ENCODE measurements at places on chromosomes 5 and 9.

DNA sequence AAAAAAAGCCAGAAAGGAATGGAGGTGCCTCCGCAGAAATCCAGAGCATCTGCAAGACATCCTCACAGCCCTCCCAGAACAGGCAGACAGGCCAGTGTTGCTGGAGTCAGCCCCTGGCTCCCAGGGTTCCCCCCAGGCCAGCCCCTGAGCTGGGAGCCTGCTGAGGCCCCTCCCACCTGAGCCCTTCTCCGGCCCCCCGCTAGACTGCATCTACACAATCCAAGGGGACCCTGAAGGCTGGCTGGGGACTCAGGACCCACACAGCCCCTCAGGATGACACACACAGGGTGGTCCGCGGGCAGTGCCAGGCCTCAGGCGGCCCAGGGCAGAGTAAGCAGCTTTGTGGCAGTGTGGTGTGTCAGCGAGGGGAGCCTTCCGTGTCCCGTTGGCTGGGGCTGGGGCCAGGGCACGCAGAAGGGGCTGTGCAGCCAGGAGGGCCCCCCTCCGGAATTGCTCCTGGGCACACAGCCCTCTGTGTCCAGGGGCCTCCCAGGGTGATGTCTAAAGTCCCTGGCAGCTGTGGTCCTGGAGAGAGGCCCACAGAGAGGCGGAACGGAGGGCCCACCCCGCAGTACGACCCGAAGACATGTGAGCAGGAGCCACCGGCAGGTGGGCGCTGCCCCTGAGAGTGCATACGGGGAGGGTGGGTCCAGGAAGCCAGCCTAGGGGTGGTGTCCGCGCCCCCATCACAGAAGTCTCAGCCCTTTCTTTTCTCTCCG is 2.9 kb downstream of the TMEM250 start:
- no peak for DNase-seq

DNA sequence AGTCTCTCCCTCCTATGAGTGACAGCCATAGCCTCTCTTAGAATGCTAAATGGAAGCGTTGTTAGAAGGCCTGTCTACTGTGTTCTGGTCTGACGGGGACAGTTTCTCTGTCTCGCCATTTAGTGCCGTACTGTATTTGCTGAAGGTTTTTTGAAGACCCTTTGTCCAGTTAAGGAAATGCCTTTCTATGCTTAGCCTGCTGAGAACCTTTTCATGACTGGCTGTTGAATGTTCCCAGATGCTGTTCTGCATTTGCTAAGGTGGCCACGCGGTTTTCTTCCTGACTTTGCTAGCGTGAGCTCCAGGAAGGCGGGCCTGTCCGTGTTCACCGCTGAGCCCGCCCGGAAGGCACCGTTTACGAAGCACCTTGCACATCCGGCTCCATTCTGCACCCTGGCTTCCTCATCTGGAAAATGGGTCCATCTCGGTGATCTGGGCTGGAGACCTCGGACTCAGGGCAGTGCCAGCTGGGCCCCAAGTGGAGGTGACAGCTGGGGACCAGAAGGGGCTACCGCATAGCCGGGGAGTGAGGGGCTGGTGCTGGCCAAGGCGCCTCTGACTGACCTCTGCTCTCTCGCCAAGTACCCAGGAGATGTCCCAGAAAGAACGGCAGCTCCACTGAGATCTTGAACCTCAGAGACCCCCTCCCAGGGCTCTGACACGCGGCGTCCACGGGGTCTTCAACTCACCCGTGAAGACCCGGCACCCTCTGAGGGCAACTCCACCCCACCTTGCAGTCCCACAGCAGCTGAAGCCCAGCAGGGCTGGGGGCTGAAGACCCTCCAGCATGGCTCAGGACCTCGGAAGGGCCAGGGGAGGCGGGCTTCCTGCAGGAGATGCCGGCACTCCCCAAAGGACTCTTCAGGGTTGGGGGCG is 52.5 kb upstream of the NKD2 start:
- DNase-seq: no peak

GRCh38 chr9:77440057-77440456 is 208.1 kb downstream of the GNA14 start:
- DNase-seq: peak; percentile 60

GRCh38 chr5:35926389-35927051 is 11.9 kb downstream of the CAPSL start:
- peak; percentile 56 for DNase-seq

DNA sequence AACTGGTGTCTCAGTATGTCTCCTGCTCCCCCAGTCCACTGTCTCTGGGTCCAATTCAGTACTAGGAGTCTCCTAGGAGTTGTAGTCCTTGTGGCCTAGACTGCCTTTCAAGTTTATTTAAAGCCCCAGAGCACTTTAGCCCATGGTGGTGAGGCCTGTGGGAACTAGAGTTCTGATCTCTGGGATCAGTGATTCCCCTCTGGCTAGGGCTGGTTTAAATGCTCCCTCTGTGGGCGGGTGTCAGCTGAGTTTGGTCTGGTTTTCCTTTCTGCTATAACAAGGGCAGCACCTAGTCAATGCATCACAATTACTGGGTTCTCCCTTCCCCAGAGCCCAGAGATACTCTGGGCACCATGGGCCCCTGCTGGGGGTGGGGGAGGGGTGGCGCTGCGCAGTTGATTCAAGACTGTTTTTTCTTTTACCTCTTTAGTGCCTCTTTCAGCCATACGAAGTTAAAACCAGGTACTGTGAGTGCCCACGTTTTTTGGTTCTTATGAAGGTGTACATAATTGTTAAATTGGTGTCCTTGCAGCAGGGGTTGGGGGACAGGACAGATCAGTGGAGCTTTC is 9.3 kb upstream of the SLC36A3 start:
- no peak for DNase-seq

DNA sequence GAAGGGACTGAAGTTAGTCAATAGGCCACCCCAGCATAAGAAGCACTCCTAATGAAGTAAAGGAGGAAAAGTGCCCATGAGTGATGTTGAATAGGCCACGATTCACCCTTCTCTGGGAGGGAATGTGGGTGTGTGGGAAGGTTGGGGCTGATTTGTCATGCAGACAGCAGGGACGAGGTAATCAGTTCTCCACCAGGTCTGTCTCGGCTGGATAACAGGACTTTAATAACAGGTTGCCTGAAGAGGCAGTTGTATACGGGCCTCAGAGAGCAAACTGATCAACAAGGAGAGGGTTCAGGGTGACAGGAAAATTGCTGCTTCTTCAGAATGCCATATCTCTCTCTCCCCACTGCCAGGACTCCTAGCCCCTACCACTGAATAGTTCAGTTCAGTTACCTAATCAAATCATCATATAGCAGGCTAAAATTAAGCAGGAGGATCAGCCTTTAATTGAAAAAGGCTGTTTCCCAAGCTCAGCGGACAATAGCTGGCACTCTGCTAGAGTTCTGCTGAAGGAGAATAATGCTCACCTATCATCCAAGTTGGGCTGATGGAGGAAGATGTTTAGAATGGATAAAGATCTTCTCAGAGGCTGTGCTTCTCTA is 43.6 kb upstream of the SMIM32 start:
- no peak for DNase-seq

- DNase-seq: no peak
These were observed 78.4 kb upstream of the DAB2 start for GRCh38 chr5:39503155-39503554.

DNA sequence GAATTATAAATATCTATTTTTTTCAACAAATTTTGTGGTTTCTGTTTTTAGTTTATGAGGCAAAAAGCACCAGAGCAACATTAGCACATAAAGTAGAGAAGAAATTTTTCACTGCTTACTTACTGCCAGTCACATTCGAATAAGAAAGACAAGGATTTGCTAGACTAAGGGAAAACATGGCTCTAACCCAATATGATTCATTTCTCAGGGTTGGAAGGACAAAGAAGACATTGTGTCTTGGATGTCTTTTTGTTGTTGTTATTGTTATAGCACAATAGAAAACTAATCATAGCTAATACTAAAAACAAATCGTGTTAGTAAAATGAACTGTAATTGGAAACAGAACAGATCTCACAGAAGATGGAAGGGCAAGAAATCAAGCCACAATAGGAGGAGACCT is 90.9 kb upstream of the SLCO6A1 start:
- no peak for DNase-seq

GRCh38 chr5:80034962-80035821 is at the start of gene THBS4:
Gene THBS4, plus strand, starts transcription at chr5:80035348. Its CDS starts 190 bp downstream, at chr5:80035538.
- no peak for DNase-seq

DNA sequence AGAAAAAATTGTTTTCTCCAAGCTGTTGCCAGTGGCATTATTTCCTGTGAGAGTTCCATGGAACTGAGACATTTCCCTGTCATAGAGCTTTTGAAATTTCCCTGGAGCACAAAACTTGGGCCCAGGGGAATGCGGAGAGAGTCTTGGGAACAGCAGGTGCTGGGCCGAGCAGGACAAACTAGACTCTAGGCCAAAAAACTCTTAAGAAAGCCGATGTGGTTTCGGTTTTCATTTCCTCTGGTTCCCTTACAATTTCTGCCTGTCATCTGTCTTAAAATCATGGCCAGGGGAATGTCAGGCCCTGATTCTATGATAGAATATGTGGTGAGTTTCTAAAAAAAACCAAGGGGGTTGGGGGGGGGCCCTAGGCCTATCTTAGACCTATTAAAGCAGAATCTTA is 4.6 kb downstream of the SLC35A4 start:
- DNase-seq: no peak

GRCh38 chr5:17879276-17879675 is 245.0 kb downstream of the TAF11L14 start:
- no peak for DNase-seq

DNA sequence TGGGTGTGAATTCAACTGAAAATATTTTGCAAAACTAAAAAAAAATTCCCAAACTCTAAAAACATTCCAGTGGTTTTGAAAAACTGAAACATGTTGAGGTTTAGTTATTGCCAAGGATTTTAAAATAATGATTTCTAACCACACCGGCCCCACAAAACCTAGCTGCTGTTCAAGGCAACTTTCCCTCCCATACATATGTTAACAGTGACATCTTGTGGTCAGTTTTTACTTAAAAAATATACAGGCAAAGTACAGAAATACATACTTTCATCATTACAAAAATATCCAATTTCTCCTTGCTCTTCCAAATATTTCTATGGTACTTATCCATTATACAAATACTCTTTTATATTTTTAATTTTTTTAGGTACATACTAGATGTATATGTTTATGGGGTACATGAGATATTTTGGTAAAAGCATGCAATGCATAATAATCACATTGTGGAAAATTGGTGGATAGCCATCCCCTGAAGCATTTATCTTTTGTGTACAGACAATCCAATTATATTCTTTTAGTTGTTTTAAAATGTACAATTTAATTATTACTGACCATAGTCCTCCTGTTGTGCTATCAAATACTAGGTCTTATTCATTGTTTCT is 34.4 kb upstream of the MRPS30 start:
- peak; percentile 57 for DNase-seq

- no peak for DNase-seq
These were observed 317.6 kb downstream of the FBXL17 start for GRCh38 chr5:108064302-108064701.

DNA sequence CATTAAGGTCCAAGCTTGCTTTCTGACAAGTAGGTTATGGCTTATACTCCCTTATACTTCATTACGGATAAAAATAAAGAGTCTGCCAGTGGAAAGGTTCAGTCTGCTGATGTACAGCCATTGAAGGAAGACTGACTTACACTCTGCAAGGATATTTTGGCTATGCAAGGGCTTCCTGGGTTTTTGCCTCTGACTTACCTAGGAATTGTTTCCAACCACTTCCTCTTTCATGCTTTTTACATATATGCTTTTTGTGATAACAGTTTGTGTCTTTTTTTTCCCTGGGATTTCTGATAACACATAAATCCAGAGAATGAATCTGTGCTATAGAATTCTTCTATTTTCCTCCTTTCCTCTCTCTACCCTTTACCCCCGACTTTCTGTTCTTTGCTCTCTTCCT is 16.8 kb downstream of the ISOC1 start:
- DNase-seq: no peak

- DNase-seq: no peak
These were observed 2.2 kb downstream of the LMAN2 start for GRCh38 chr5:177349362-177349647.

DNA sequence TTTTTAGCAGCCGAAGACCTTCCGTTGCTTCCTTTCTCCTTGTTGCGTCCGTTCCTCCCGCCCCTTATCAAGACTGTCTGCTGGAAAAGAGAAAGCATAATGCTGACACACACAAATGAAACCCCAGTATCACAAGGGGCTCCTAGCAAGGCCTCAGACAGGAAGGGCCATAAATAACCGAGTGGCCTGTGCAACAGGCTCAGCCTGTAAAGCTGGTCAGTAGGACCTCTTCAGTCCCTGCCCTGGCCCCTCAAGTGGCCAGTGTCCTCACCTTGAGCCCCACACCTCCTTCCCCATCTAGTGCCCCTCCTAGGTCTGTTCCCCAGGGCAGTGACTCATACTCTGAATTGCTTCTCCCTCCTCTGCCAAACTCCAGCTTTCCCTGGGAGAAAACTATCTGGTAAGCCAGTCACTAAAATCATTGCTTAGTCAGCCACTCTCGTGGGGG is 174.6 kb upstream of the IL12B start:
- DNase-seq: peak; percentile 26

- DNase-seq: no peak
These were observed 202.3 kb upstream of the OR13F1 start for GRCh38 chr9:104301755-104302154.

Data from hindlimb muscle (tissue), 1 donor.